ENCODE measurements at places on chromosomes 4 and X.
A peak's percentile ranks its signal among the peaks of the same experiment; 100 is the strongest.

DNA sequence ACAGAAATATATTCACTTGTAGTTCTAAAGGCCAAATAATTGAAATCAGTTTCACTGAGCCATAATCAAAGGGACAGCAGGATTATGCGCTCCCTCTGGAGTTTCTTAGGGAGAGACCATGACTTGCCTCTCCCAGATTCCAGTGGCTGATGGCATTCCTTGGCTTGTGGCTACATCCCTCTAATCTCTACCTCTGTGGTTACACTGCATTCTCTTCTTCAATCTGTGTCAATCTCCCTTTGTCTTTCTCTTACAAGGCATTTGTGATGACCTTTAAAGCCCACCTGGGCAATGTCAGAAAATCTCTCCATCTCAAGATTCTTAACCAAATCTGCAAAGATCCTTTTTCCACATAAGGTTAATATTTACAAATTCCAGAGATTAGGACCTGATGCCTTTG lies 260.2 kb downstream of the UNC5C start:
- no peak for DNase-seq

- no peak for DNase-seq
Measured at GRCh38 chr4:129176864-129177263, 80.9 kb downstream of the C4orf33 start.

DNA sequence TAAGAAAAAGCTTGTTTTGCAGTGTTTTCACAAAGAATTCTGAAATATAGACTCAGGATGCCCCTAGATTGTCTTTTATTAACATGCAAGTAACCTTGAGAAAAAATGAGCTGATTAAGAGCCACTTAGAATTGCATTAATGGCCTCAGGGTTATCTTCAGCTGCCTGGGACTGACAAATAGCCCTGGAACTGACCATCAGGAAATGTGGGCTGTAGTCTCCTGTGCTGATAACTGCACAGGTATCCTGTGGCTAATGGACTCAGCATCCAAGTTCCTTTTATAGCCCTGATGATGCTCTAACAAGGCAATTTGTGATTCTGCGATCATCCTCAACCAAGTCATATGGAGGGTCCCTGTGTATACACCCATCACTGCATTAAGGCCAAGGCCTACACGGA lies 17.0 kb downstream of the CA5B start:
- DNase-seq = no peak

- no peak for DNase-seq
Measured at GRCh38 chr4:86521373-86521969, 72.6 kb upstream of the PTPN13 start.

GRCh38 chr4:159966746-159967145 lies 863.9 kb downstream of the RAPGEF2 start:
- DNase-seq = no peak

GRCh38 chr4:169229571-169230028 lies 41.2 kb downstream of the SH3RF1 start:
- DNase-seq = peak; percentile 94

DNA sequence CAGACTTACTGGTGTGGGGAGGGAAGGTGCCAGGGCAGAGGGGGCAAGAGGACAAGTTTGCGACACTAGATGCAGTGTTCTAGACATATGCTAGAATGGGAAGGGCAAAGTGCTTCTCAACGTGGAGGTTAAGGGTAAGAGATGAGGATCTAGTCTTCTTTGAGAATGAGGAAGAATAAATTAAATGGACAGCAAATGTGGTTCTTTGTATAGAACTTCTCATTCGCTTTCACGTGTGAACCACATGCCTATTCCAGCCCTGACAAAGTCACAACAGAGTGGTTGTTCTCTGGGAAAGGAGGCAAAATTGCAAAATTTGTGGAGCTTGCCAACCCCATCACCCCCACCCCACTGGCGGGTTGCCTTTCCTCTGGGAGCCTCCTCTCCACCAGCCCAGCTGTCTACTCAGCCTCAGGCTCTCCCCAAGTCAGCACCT lies 1.5 kb upstream of the ANXA5 start:
- no peak for DNase-seq

GRCh38 chr4:170931321-170931720 lies 841.6 kb upstream of the AADAT start:
- no peak for DNase-seq

DNA sequence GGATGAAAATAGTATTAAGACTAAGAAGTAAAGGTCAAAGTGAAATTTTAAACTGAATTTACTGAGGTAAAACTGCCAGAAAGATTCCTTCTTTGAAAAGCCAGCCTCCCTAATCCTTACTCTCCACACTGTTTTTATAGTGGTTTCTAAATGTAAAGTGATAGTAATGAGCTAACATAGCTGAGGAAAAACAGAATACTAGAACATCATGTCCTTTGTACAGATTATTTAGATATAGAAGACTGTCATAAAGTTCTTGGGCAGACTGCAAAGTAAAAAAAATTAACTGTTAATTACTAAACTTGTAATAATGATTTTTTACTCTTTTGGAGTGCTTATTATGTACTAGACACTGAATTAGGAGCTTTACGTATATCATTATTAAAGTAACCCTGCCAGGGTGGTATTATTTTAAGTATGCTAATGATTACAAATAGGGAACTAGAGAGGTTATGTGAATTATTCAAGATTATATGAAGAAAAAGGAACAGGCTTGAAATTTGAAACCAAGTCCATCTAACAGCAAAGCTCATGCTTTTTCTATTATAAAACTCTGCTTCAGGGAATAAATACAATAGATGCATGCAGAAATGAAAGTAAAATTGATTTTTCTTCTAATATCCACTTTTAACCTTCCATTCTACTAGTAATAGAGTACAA lies 150.5 kb downstream of the TBCK start:
- DNase-seq = no peak

DNA sequence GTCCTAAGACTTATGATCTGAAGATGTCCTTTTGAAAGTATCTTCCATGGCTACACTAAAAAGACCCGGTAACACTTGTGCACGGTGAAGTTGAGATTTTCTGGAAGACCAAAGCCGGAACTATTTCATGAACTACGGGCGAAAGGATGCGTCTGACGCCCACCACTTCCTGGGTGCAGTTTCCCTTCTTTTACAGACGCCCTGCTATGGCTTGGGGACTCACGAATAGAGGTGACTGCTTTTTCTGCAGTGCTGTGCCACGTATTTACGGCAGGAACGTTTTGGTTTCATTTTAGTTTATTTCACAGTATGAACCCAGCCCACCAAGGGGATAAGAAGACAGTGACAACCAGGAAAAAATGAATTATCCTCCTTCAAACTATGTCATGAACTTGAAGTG lies 180.4 kb downstream of the AFAP1 start:
- no peak for DNase-seq

DNA sequence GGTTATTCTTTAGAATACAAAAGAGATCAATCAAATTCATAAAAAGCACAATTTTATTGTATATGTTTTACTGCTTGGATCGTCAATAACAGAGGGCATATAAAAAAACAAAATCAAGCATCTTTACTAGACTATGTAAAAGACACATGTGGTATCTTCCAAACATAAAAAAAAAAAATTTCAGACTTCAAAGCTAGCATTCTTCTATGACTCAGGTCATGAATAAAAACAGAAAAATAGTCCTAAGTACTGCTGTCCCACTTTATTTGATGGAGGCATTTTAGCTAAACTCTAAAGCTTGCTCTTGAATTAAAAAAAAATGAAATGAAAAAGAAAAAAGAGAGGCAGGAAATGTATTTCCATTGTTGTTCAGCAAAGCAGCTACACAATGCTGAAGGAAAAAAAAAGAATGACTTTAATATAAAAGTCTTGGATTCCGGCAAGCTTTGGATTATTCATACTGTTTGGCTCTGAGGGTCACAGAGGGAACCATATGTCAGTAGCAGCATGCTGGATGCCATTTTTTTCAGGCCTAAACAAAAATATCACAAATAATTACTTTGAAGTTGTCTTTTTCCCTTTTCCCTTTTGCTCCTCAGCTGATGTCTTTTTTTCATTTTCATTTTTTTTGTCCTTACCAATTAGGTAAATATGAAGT lies 249.1 kb upstream of the DIAPH2 start:
- no peak for DNase-seq

DNA sequence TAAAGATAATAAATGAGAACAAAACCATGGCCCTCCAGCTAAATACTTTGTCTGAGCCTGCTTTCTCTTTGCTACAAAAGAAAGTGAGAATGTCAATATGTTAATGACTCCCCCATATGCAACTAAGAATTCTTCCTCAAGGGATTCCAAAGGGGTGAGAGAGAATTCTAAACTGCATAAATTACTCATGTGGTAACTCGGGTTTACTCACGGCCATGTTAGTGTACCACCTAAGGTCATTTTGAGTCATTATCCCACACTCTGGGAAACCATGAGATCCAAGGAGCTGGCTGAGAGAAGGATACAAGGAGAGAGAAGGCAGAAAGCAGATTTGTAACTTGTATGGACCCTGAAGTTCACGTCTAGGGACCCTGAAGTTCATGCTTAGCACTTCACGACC lies 190.3 kb downstream of the DHX15 start:
- DNase-seq = peak; percentile 73

GRCh38 chr4:150423074-150423473 lies 158.9 kb upstream of the MAB21L2 start:
- no peak for DNase-seq

- DNase-seq = no peak
Measured at GRCh38 chrX:112852851-112853250, 12.2 kb upstream of the AMOT start.

DNA sequence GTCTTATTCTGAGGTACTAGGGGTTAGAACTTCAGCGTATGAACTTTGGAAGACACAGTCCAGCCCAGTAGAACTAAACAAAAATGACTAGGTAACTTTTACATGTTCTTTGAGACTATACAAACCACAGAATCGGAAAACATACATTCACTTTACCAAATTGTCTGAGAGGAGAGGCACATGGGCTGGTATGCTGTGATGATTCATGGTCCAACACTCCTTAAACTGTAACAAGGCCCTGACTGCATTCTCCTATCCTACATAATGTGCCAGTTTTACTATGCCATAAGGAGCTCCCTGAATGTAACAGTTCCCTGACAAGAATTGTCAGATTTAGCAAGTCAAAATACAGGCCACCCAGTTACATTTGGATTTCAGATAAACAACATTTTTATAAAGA lies 640.0 kb downstream of the RAB28 start:
- DNase-seq = peak; percentile 8

GRCh38 chr4:111945014-111945413 lies 200.2 kb upstream of the FAM241A start:
- peak; percentile 7 for DNase-seq

DNA sequence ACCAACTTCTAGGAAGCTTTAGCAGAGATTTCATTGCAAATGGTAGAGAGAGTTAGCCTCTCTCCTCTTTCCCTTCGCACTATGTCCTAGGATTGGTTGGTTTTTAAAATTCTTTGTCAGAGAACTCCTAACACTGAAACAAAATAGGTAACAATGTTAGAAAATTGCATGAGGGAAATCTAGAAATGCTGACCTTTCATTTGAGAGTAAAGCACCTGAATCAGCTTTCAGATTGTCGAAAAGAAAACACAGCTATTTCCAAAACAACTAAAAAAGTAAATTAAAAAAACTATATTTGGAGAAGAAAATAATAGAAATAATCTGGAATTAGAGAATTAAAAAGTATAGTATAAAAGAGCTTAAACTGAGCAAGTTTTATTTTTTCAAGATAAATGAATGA lies 108.1 kb upstream of the GK2 start:
- no peak for DNase-seq

- DNase-seq = no peak
Measured at GRCh38 chrX:129586446-129586845, 46.4 kb downstream of the OCRL start.

DNA sequence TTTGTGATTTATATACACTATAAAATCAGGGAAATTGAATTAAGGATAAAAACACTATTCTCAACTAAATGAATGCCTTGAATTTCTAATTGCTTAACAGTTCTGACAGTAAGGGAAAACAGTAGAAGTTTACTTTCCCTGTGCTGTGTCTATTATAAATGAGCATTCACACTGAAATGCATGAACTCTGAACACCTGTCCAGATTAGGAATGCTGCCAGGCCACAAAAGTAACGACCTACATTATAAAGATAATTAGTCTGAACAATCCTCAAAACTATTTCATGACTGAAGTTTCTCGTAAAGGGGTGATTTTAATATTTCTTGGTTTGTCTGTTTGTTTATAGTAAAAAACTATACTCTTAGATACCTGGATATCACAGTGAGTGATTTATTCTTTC lies 2.0 kb downstream of the NDST3 start:
- DNase-seq = no peak

DNA sequence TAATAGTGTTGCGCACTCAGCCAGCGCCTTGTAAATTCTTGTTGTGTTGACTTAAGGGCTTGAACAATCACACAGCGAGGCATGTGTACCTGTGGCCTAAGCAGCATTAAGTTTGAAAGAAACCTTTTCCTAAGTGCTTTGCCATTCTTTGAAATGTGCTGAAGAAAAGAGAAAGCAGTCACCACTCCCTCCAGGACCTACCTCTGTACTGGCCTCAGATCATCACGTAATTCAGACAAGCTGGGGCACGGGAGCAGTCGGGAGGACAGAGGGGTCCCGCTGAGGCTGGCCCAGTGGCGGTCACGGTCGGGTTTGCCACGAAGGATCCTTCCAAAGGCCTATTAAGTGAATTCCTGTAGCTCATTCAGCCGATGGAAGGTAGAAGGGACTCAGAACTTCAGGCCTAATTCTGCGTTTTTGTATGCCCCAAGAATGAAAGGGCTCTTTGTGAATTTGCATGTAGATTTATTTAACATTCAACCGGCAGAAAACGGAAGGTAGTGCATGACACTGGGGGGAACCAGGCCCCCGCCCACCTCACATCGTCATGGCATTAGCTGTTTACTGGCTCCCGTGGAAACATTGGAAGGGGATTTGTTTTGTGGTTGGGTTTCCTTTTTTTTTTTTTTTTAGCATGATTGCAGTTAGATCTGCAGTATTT lies 106.3 kb downstream of the TRAPPC11 start:
- peak; percentile 44 for DNase-seq

DNA sequence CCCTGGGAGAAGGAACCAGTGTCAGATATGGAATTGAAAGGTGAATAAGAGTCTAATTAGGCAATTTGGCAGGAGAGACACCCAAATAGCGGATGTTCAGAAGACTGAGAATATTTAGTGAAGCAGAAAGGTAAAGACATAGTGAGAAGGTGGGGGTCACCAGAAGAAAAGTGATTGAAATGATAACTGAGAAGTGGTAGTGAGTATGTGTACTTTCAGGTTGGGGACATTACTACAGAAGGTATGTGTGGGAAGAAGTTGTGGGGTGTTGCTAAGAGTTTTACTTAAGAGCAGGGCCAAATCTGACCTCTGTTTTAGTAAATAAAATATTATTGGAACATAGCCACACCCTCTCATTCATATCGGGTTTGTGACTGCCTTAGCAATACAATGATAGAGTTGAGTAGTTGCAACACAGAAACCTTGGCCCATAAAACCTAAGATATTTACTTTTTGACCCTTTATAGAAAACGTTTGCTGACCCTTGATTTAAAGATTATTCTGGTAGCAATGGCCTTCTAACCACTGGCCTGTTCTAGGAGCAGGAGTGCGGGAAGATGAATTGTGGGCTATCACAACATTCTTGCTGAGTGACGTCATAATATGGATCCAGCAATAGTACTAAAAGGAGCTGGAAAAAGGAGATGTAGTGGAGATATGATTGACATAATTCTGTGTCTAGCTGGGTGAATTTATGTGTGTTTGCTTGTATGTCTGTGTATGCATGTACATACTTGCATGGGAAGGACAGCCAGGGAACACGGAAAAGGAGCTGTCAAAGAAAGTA lies 115.3 kb downstream of the HS3ST1 start:
- peak; percentile 38 for DNase-seq

GRCh38 chr4:78058591-78059523 lies 1.7 kb downstream of the FRAS1 start:
- DNase-seq = peak; percentile 40

All from bronchial epithelial cell (primary cell).